ENCODE measurements at places on chromosomes 7 and 10. TPM values are rescaled to one million over a fixed set of nuclear protein-coding genes. Genes with fewer than 3 reads are reported as not detected.
A peak's percentile ranks its signal among the peaks of the same experiment; 100 is the strongest.

GRCh38 chr7:25911738-25912607 lies 240.0 kb upstream of the NFE2L3 start:
- H3K27ac ChIP-seq: no peak overlapping the region
- no peak overlapping the region for H3K4me3 ChIP-seq

DNA sequence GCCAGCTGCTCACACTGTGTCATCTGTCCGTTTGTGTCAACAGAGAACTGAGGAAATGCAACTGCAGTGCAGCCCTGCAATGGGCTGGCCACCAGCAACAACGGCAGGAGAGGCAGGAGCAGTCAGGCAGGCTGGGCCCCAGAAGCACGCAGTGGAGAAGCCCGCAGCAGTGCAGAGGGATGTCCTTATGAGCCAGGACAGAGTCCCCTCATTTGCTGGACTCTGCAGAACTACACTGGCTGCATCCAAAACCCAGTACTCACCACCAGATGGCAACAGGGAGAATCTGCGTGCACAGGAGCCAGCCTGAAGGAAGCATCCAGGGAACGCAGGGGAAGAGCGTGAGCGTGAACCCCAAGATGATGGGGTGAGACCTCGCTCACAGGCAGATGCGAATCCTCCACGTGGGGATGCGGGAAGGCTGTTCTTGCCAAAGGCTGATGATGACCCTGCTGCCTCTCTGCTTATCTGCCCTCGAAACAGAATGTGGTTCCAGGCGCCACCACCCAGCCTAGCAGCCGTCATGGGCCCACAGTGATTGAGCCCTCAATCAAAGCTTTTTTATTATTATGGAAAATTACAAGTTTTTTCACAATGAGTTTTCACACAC lies 232.1 kb downstream of the PTPRN2 start:
- no peak overlapping the region for H3K27ac ChIP-seq
- peak; percentile 66 for DNase-seq
- H3K27me3 ChIP-seq: no peaks in the 10 kb centered on the region
- H3K36me3 ChIP-seq: no peaks in the 10 kb centered on the region
- no peaks in the 10 kb centered on the region for H3K4me1 ChIP-seq

- H3K27ac ChIP-seq: no peak overlapping the region
- no peaks in the 10 kb centered on the region for H3K27me3 ChIP-seq
- H3K4me1 ChIP-seq: no peaks in the 10 kb centered on the region
- no peak for DNase-seq
- H3K4me3 ChIP-seq: no peak overlapping the region
- no peaks in the 10 kb centered on the region for H3K36me3 ChIP-seq
Observed at GRCh38 chr10:112052166-112052565, 131.4 kb downstream of the GPAM start.

GRID2IP gene
- not detected for total RNA-seq

GBX1 gene
- total RNA-seq: not detected

NUTM2E gene
- total RNA-seq: not detected

Data from osteoblast (primary cell).